GM23338 (cell line): ENCODE measurements at places on chromosomes 2 and 18. TPM values are rescaled to one million over a fixed set of nuclear protein-coding genes. Genes with fewer than 3 reads are reported as not detected.

DNA sequence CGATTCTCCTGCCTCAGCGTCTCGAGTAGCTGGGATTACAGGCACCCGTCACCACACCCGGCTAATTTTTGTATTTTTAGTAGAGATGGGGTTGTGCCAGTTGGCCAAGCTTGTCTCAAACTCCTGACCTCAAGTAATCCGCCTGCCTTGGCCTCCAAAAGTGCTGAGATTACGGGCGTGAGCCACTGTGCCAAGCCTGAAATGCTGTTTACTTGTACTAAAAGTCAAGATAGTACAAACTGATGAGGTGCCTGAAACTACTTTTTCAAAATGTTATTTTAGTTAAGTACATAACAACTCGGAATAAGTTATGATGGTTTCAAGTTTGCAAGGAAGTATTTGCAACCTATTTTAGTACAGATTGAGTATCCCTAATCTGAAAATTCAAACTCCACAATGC, 85.7 kb downstream of the CEP192 start:
- DNase-seq: no peak

Gene ASB18
- not detected in 2 replicates for total RNA-seq

- DNase-seq: no peak
Measured at GRCh38 chr18:28127228-28127627, 49.7 kb downstream of the CDH2 start.

Gene FAM110C
- total RNA-seq: 20.9 and 24.8 TPM in 2 replicates

DNA sequence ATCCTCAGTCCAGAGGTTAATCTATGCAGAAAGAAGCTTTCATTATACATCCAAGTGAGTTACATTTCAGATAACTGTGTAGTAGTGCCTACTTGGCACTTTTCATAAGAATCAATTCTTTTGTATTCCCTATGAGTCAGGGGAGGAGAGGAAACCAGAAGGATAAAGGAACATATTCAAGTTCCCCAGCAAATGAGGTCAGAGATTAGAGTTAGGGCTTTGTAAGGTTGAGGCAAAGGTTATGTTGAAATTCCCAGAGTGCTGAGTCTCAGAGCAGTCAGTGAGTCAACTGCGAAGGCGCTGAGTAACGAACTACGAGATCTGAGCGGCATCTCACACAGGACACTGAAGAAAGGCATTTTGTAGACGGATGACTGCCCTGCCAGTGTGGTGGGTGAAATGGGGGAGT, 25.1 kb upstream of the ME2 start:
- DNase-seq: no peak

GRCh38 chr2:134873152-134873551, 34.7 kb downstream of the ACMSD start:
- no peak for DNase-seq

Gene PTPRN
- 18.8 and 22.1 TPM in 2 replicates for total RNA-seq

Gene ADAM23
- total RNA-seq: 12.0 and 15.9 TPM in 2 replicates

GRCh38 chr2:217797165-217797564, 205.6 kb downstream of the TNS1 start:
- DNase-seq: no peak

DNA sequence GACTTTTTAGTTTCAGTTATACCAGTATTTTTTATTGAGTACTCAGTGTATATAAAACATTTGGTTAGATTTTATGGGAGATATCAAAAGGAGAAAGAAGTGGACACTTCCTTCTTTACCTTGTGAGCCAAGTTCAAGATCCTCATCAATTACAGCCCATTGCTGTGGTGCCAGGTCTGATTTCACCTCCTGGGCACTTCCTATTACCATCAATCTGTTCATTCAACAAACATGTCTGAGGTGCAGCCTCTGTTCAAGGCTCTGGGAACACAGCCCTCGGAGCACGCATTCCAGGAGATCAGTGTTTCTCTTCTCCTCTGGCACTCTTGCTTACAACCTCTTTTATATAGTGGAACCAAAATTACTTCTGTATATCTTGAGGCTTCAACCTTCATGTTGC, 171.4 kb upstream of the ALPP start:
- DNase-seq: no peak

GRCh38 chr18:40868110-40868858, 1086.8 kb upstream of the PIK3C3 start:
- DNase-seq: no peak

GRCh38 chr18:42801706-42802105, 313.8 kb downstream of the RIT2 start:
- DNase-seq: no peak

GRCh38 chr2:207045531-207045930, 106.2 kb downstream of the CPO start:
- DNase-seq: no peak

Gene PROKR1
- total RNA-seq: 5.2 and 5.3 TPM in 2 replicates

DNA sequence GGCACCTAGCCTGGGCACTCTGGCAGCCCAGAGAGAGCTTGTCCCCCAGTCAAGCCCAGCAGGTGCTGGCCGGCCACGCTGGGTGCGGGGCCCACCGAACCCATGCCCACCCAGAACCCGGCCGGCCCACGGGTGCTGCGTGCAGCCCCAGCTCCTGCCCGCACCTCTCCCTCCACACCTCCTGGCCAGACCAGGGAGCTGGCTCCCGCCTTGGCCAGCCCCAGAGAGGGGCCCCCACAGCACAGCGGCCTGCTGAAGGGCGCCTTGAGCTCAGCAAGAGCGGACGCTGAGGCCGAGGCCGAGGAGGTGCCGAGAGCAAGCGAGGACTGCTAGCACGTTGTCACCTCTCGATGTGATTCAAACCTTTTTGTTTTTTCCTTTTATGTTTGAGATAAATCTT, 407.0 kb upstream of the KCNJ3 start:
- DNase-seq: no peak

Gene DYSF
- total RNA-seq: 18.0 and 21.3 TPM in 2 replicates

DNA sequence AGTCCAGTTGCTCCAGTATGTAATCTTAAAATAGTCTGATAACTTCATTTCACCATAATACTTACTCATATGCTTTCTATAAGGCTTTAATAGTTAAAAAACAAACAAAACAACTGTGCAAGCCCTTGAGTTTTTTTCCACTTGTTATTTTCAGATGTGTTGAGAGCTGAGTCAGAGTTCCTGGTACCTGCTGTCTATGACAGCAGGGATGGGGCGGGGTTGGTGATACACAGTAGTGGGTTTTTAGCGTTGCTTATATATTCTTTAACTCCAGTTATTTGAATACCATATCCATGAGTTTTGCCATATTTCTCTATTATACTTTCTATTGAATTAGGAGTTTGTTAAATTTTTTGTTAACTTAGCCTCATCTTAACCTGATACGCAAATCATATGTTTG, 5.0 kb downstream of the NAPG start:
- DNase-seq: no peak

DNA sequence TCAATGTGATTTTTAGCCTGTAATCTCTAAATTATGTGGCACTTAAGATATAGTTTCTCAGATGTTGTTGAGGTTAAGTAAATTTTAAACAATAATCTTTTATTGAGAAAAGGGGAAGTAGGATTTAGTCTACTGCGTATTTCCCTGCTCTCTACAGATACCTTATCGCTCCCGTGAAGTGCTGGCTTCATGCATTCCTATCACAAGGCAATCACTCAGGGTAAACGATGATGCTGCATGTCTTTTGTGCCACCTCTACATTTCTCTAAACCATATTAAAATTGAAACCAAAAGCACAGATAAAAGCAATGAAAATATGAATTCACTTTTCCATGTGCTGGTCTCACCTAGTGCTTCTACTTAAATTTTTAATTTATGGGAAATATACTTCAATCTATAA, 14.4 kb upstream of the RPE start:
- DNase-seq: no peak

Gene SNRPD1
- 35.7 and 37.5 TPM in 2 replicates for total RNA-seq

DNA sequence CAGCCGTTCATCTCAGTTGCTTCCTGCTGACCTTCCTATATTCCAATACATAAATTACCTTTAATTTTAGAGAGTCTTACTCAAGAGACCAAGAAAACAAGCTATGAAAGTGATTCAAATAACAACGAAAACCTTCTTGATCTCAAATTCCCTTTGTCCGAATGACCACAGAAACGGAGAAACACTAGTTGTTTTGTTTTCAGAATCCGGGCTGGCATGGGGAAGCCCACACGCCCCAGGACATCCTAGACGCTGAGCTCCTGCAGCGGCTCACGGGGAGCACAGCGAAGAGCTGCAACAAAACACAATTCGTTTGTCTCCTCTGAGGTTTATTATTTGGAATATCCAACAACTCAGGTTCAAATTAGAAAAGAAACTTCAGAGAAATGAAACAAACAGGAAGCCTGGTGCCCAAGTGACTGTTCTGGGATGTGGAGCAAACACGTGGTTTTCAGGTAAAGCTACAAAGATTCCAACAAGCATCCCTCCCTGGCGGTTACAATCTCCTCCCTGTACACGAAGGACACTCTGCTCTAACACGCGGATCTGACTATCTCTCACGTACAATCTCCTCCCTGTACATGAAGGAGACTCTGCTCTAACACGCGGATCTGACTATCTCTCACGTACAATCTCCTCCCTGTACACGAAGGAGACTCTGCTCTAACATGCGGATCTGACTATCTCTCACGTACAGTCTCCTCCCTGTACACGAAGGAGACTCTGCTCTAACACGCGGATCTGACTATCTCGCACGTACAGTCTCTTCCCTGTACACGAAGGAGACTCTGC, 237.5 kb downstream of the TWIST2 start:
- no peak for DNase-seq

Gene LBX2
- 0.24 TPM in 1 of 2 replicates, not detected in the other for total RNA-seq

Gene SKOR2
- 0.42 TPM in 1 of 2 replicates, not detected in the other for total RNA-seq

Gene RNU2-63P
- not detected in 2 replicates for total RNA-seq

DNA sequence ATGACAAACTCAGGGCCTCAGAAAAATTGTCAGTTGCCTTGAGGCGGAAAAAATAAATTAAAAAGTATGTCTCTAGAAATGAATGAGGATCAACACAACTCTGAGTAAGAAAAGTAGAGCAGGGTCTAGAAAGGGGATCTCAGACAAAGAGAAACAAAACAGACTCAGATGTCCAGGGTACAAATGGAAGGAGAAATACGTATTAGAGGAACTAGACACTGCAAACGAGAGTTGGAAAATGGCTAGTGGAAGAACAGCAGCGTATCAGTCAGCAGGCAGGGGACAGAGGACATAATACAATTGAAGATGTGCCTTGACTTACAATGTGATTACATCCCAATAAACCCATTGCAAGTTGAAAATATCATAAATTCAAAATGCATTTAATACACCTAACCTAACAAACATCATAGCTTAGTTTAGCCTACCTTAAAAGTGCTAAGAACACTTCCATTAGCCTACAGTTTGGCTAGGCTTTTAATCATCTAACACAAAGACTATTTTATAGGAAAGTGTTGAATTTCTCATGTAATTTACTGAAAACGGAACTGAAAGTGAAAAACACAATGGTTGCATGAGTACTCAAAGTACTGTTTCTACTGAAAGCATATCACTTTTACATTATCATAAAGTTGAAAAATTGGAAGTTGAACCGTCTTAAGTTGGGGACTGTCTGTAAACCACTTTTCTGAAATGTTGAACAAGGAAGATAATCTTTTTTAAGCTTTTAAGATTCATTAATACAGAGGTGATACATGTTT, 182.8 kb downstream of the NBAS start:
- DNase-seq: no peak

DNA sequence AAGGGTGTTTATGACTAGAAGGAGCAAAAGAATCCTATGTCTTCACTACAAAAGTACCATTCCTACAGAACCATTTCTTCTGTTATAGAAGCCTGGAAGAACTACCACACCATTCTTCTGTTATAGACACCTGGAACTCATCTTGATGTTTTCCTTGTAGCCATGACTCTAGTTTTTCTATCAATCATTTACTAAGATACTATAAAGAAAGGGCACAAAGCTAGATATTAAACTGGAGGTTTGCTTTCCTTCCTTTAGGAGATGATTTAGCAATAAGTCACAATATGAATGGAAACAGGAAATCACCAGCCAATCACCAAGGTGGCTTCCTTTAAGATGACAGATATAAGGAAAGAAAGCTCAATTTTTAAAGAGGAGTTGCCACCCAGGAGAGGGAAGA, 100.3 kb upstream of the NEUROD1 start:
- no peak for DNase-seq
